EH (cell line): ENCODE measurements at places on chromosomes 6 and 20.
A peak's percentile ranks its signal among the peaks of the same experiment; 100 is the strongest.

GRCh38 chr6:47419621-47420020, 58.0 kb upstream of the CD2AP start:
- DNase-seq = no peak

GRCh38 chr20:1291191-1291741, 25.2 kb downstream of the SNPH start:
- peak; percentile 53 for DNase-seq

DNA sequence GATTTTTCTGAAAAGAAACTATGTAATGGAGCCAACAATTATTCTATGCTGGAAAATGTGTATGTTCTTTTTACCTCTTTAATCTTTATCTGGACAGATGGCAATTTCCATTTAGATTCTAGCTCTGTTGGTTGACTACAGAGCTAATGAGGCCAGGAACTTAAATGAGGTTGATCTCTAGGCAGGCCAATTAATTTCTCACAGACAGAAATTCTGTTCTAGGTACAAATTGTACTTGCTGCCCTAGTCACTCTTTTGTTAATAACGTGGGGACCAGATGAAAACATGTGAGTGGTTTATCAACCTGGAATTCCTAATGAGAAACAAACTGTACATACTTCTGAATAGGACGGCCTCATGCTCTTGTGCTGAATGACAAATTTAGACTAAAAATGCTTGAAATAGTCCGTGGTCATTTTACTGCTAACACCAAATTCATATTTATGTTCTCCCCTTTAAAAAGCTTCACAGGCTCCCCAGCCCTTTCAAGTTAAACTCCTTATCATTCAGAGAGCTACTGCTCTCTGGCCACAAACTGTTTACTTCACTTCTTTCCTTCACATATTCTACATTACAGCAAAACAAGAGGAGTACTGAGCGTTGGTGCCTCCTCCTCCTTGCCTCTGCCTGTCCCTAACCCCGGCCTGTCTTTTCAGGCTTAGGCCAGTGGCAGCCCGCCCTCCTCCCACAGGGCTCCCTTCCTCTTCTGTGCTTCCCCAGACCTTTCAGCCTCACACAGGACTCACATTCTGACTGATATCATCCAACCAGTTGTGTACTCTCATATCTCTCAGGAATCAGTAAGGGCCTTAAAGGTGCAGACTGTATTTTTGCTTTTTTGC, 41.4 kb downstream of the DTNBP1 start:
- DNase-seq = peak; percentile 9

DNA sequence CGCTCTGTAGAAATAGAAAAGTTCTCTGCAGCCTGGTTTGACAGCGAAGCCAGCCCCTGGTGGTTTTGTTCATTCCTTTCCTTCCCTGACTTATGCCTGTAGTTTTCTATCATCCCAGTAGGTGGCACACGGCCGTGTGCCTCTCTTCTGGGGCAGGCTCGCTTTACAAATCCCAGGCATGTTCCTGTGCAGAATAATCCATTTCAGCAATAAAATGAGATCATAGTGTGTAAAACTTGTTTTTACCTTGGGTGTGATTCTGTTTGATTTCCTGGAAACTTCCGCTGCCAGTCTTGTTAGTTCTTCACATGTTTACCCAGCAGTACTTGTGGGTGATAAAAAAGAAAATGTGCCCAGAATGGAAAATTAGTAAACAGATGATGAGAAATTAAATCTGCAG, 7.4 kb upstream of the INSM1 start:
- peak; percentile 64 for DNase-seq

- no peak for DNase-seq
Observed at GRCh38 chr6:142913036-142913510, 31.9 kb downstream of the HIVEP2 start.

DNA sequence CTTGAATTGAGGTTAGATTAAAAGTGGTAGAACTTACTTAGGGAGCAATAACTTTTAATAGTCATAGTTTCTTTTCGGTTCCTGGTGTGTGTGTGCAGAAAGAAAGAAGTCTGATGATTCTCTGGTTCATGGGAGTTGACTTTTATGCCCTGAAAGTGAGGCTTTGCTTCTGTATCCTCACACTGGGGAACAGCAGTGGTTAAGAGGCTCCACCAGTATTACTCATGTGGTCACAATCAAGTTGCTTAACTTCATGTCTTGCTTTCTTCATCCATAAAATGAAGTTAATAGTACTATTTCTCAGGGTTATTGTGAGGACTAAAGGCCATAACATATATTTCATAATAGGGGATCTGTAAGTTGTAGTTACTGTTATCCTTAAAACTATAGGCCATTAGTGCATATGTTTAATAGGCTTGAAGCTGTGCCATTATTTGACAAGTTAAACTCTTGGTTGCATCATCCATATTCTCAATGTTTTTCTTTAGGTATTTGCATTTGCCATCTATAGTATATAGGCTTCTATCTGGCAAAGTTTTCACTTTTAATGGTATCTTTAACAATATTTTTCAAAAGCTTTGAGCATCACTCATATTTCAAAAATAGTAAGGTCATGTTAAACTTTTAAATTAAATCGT, 262.4 kb downstream of the PLCB1 start:
- peak; percentile 63 for DNase-seq

DNA sequence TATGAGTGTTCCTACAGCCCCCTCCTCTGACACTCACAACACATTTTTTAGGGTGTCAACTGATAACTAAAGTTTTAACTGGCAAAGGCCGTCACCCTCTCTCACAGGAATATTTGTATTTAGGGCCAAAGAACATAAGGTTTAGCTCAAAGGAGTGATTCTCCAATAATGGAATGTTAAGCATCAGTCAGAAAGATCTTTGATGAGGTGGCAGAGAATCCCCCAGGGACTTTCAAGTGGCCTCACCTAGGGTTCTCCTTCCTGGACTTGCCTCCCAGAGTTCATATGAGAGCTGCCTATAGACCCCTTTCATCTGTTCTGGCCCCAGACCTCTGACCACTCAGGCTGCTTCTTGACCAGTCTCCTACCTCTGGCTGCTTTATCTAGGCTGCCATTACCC, 7.4 kb upstream of the SCUBE3 start:
- peak; percentile 55 for DNase-seq

DNA sequence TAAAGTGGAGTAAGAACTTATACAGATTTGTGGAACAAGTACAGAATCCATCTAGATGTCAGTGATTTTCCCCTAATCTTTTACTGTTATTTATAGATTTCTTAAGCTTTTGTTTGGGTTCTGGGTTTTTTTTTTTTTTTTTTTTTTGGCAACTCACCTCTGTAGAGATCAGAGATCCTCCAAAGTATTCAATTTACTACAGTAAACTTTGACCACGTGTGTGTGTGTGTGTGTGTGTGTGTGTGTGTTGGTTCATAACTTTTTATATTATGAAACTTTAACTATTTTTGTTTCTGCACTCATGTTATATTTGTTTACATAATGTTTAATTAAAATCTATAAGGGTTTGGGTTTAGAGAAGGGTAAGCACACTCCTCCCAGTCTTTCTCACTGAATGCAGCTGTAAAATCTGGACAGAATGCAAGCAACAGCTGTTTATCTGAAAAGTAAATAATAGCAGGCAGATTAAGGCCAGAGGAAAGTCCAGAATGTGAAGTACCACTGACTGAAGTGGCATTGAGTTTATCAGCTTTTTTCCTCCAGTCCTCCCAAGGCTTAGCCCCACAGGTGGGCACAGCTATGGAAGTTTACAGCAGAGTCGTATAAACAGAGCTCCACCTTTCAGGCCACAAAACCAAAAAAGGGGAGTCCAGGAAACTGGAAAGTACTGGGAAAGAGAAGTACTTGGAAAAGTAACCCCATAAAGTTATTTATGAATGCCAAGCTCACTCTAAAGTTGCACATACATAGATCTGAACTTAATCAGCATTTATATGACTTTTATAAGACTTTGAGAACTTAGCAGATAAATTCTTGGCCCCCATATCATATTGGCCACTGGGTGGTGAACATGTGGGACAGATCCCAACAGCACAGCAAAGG, 43.0 kb upstream of the CD2AP start:
- no peak for DNase-seq

GRCh38 chr6:3843379-3844096, 5.6 kb upstream of the FAM50B start:
- no peak for DNase-seq

DNA sequence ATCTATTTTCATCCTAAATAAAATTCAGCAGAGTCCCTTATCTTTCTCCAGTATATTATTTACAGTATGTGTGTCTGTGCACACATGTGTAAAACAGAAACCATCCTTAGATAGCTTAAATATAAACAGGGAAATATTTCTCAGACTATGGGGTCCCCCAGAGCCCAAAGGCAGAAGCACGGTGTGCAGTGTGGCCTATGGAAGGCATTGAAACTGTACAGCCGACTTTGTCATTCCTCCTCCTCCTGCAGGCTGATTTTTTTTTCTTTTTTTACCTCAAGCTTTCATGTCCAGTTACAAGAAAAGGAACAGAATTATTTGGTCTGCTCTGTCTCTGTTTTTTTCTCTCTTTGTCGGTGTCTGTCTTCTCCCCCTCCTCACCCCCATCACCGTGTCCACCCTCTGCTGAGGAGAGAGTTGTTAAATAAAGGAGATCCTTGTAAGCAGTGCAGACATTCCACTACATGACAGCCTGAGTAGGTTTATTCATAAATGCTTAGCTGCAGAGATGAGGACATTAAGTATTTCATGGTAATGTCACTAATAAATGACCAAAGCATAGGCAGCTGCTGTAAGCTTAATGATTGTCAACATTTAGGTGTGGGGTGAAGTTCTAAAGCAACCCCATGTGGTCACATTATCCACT, 31.8 kb upstream of the SLC35D3 start:
- DNase-seq = no peak

- no peak for DNase-seq
Observed at GRCh38 chr20:11234181-11234580, 560.4 kb upstream of the JAG1 start.

DNA sequence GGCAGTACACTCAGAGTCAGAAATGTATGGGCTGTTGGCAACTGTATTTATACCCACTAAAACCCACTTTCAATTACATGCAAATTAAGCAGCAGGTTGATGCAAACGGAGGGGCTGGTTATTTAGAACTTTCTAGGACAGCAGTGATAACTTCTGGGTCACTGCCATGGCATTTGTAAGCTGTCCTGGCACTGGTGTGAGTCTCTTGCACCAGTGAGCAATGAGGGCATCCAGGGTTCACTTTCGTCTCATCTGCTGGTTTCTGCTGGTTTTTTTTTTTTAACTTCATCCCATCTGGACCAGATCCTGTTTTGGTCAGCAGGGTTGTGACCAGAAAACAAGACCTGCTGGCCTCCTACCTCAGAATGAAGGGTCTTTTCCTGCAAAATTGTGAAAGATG, 49.2 kb downstream of the CDH26 start:
- no peak for DNase-seq

GRCh38 chr20:23782366-23782983, 31.7 kb upstream of the CST1 start:
- DNase-seq = peak; percentile 35

GRCh38 chr20:37627060-37627766, 66.6 kb upstream of the CTNNBL1 start:
- DNase-seq = peak; percentile 68

DNA sequence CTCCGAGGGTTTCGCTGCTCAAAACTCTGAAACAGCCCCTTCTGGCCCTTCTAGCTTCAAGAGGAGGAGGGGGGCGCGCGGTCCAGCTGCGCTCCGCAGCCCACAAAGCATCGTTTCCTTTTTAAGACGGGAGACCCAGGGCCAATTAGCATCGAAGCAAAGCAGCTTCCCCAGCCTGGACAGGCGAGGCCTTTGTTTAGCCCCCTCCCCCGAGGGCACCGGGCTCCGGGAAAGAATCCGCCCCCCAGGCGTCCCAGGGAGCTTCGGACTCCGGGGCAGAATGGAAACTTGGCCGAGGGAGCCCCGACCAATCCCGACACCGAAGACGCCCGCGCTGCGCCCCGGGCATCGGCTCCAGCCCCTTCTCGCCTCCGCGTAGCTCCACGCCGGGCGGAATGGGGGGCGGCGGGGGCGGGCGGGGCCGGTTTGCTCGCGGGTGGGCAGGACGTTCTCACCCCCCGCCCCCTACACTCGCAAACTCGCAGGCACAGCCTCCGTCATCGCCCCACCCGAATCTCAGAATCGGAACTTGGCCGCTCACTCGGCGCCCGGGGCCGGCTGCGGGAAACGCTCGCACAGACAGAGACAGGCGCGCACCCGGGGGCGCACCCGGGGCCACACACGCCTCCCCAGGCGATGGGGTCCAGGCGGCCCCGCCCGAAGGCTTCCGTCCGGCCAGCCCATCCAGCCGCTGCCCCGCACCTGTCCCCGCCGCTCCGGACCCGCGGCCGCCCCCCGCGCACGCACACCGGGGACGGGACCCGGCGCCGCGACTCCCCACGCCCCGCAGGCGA, 628 bp downstream of the NKAIN4 start:
- no peak for DNase-seq

GRCh38 chr20:57482796-57483195, 42.1 kb downstream of the CTCFL start:
- DNase-seq = no peak

- no peak for DNase-seq
Observed at GRCh38 chr6:114366899-114367298, 24.1 kb upstream of the HS3ST5 start.

DNA sequence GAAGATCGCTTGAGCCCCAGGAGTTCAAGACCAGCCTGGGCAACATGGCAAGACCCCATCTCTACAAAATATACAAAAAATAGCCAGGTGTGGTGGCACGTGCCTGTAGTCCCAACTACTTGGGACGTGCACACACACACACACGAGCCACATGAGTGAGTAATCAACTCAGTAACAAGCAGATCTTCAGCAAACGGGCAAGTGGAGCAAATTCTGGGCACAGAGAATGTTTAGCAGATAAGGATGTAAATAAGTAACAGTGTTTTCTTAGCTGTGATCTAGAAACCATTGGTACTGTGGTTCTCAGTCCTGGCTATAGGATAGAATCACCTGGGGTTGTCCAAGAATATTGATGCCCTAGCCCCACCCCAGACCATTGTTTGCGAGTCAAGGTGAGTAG, 6.1 kb downstream of the PAQR8 start:
- DNase-seq = no peak

DNA sequence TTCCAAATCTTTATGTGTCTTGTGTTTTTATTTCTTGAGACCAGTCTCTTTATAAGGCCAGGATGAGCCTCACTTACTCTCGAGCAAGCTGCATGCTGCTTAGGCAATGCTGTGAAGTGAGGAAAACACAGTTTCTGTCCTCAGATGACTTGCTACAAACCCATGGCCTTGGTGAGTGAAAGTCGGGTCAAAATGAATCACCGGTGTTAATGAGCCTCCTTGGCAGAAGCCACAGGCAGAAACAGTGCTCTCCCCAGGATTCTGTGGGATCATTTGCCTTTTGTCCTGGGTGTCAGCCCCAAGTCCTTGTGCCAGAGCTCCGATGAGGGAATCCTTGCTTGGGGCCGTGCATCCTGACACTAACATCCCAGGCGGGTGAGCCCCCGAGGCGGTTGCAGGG, 482.5 kb downstream of the QKI start:
- DNase-seq = peak; percentile 77

- DNase-seq = peak; percentile 1
Observed at GRCh38 chr6:166277892-166278578, 30.2 kb downstream of the PRR18 start.

DNA sequence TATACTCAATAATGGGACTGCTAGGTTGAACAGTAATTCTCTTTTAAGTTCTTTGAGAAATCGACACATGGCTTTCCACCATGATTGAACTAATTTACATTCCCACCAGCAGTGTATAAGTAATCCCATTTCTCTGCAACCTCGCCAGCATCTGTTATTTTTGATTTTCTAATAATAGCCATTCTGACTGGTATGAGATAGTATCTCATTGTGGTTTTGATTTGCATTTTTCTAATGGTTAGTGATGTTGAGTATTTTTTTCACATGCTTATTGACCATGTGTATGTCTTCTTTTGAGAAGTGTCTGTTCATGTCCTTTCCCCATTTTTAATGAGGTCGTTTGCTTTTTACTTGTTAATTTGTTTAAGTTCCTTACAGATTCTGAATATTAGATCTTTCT, 66.5 kb downstream of the STK4 start:
- peak; percentile 78 for DNase-seq
